ENCODE measurements at places on chromosomes 3 and 15.

DNA sequence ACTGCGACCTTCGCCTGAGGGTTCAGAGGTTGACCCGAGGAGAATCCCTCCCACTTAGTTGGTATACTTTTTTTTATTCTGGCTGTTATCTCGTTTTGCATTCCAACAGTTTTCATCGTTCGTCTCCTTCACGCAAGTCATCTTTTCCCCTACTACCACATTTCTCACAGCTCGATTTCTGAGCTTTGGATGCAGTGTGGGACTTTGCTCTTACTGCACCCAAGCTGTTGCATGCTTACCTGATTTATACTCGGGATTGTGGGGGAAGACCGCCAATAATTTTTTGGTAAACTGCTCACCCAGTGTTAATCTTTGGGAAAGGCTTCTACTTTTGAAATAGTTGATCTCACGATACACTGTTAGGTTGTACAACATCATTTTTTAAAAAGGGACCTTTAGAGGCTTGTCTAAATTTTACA lies 702 bp downstream of the TBC1D23 start:
- DNase-seq: no peak

- DNase-seq: no peak
Observed at GRCh38 chr3:52787672-52788625, 6.6 kb upstream of the ITIH3 start.

GRCh38 chr3:44065311-44066094 lies 176.2 kb upstream of the TOPAZ1 start:
- DNase-seq: peak; percentile 77

- no peak for DNase-seq
Observed at GRCh38 chr15:80041494-80042253, 17.8 kb upstream of the ZFAND6 start.

- DNase-seq: no peak
Observed at GRCh38 chr3:188034989-188035388, 119.0 kb upstream of the LPP start.

DNA sequence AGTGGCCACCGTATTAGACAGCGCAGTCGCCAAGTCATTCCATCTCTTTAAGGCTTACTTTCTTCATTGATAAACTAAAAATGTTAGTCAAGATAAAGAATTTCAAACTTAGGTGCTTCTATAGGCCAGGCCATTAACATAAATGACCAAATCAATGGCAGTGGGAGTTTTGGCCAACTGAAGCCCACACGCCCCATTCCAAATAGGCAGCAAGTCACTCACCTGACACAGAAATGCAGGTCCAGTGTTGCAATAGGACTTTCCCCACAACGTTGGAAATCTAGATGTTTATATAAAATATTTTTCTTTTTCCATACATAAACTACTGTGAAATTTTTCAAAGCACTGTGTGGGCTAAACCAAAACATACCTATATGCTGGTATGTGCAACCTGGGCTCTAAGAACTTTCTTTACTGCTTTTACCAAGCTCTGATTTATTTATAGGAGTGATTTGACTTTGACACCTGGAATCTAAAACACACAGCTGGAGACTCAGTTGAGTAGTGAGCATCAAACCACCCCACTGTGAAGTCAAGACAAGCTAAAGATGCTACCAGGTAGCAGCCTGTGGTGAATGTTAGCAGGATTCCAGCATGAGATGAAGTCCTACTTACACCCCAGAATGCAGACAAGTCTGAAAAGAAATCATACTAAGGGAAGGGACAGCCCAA lies 15.1 kb downstream of the GOLIM4 start:
- no peak for DNase-seq

- no peak for DNase-seq
Observed at GRCh38 chr3:145448436-145448835, 712.5 kb downstream of the PLOD2 start.

GRCh38 chr3:193837347-193837827 lies 244.4 kb downstream of the OPA1 start:
- DNase-seq: no peak

GRCh38 chr3:120348065-120348990 lies 826 bp downstream of the LRRC58 start:
- peak; percentile 57 for DNase-seq

GRCh38 chr3:87145553-87145952 lies 81.6 kb upstream of the CHMP2B start:
- no peak for DNase-seq

DNA sequence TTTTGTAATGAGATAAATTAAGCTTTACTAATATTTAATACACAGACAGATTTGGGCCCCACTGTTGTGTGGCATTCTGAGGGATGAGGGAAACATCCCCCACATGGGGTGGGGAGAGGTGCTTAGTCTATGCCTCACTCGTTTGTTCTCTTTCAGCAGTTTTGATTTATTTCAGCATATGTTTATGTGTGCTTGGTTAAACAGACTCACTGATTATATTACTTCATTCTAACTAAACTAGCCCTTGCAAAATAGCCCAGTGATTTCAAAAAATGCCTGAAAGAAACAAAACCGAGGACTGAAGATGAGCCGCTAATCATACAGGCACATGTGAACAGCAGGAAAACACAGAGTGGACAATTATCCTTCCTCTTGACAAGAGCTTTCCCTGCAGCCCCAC lies 27.2 kb downstream of the TNFAIP8L3 start:
- no peak for DNase-seq

GRCh38 chr3:4977001-4977852 lies 2.0 kb upstream of the BHLHE40 start:
- DNase-seq: peak; percentile 79

GRCh38 chr3:98727638-98728037 lies 35.5 kb upstream of the ST3GAL6 start:
- DNase-seq: no peak

- DNase-seq: no peak
Observed at GRCh38 chr3:67650084-67650483, 4.3 kb downstream of the SUCLG2 start.

GRCh38 chr3:171285287-171285686 lies 174.9 kb downstream of the TNIK start:
- no peak for DNase-seq

GRCh38 chr3:51075221-51075775 lies 309.8 kb upstream of the MANF start:
- DNase-seq: no peak

DNA sequence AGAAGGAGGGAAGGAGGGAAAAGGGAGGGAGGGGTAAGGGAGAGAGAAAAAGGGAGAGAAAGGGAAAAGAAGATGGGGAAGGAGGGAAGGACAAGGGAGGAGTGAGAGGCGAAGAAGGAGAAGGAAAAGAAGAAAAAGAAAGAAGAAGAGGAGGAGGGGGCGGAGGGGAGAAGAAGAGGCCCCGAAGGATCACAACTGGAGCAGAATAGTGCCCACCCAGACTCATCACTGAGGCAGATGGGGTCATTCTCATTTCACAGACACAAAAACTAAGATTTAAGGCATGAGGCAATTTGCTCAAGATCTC lies 2.7 kb upstream of the ALAS1 start:
- no peak for DNase-seq

- no peak for DNase-seq
Observed at GRCh38 chr15:67133738-67134066, 68.3 kb downstream of the SMAD3 start.

- no peak for DNase-seq
Observed at GRCh38 chr15:83612898-83613635, 40.9 kb upstream of the ADAMTSL3 start.

GRCh38 chr15:70202756-70203155 lies 105.0 kb upstream of the TLE3 start:
- DNase-seq: no peak

- no peak for DNase-seq
Observed at GRCh38 chr15:59792359-59792758, 103.2 kb upstream of the BNIP2 start.

DNA sequence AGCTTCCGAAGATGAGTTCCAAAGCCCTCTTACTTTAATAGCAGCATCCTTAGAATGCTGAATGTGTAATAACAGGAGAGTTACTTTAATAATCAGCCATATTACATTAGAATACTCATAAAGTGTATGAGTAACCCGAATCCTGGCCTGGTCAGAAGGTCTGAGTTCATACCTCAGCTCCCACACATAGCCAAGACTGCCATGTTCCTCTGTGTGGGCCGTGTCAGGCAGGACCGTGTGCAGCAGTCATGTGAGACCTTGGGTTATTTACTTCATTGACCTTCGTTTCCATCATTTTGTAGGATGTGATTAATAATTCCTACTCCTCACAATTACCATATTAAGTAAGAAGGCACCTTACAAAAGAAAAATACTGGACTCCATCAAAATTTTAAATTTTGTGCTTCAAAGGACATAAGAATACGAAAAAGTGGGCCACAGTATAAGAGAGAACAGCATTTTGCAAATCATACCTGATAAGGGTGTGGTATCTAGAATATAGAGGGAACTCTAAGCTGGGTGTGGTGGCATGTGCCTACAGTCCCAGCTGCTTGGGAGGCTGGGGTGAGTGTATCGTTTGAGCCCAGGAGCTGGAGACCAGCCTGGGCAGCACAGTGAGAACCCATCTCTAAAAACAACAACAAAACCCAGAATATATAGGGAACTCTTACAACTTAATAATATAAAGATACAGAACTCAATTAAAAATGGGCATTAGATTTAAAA lies 163.4 kb downstream of the ATG7 start:
- DNase-seq: peak; percentile 13

DNA sequence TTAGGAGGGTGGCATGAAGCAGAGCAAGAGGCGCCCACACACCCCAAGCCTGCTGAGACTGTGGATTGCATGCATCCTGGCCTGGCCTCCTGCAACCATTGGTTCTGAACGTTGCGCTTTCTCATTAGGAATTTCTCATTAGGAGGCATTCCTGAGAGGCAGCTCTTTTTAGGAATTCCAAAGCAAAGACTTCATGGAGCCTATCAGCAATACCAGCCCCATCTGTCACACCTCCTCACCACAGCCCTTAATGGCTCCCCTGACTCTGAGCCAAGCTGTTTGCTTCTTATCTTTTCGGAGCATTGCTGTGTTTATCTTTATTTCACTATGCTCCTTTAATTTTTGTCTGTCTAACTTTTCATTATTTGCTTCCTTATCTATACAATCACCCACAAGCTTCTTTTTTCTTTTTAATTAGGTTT lies 226.9 kb downstream of the CACNA2D3 start:
- no peak for DNase-seq

DNA sequence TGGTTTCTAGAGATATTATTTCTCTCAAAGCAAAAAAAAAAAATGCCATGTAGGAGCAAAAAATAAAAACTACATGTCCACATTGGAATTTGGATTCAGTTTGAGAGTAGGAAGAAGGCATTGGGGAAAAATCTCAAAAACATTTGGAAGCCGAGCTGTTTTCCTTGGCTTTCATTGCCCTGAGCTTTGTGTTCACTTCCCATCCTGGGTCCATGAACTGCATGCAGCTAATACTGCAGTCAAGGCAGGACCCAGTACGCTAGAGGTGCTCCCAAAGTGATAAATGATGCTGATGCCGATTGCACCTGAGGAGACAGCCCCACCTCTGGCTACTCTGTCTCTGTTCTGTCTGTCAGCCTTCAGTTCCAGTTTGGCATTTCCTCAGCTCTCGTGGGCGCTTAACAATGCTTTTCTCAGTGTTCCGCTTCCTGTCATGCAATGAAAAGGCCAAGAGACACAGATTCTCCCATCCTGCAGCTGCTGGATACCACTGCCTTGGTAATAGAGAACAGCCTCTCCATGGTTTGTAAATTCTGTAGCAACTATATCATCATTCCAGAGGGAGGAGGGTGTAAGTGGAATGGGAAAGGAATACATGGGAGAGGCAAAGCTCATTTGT lies 181.8 kb downstream of the RYR3 start:
- no peak for DNase-seq

DNA sequence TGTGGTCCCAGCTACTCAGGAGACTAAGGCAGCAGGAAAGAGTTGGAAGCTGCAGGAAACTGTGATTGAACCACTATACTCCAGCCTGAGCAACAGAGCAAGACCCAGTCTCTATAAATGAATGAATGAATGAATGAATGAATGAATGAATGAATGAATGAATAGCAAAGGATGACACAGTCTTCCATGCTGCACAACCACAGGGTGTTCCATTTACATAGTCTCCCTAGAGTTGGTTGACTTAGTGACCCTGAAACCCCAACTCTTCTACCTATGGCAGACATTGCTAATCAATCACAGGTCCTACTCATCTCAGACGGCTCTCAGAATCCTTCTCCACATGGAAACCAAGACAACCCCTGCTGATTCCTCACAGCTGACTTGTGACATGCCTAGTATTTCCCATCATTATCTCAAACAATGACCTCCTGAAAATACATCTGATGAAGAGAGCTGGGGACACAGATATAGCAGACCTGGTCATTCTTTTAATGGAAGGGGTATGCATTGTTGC lies 2.1 kb downstream of the IQCF5 start:
- DNase-seq: no peak

- DNase-seq: peak; percentile 18
Observed at GRCh38 chr3:107988460-107989175, 102.2 kb downstream of the CD47 start.

GRCh38 chr3:192847941-192848340 lies 69.7 kb downstream of the MB21D2 start:
- DNase-seq: no peak

DNA sequence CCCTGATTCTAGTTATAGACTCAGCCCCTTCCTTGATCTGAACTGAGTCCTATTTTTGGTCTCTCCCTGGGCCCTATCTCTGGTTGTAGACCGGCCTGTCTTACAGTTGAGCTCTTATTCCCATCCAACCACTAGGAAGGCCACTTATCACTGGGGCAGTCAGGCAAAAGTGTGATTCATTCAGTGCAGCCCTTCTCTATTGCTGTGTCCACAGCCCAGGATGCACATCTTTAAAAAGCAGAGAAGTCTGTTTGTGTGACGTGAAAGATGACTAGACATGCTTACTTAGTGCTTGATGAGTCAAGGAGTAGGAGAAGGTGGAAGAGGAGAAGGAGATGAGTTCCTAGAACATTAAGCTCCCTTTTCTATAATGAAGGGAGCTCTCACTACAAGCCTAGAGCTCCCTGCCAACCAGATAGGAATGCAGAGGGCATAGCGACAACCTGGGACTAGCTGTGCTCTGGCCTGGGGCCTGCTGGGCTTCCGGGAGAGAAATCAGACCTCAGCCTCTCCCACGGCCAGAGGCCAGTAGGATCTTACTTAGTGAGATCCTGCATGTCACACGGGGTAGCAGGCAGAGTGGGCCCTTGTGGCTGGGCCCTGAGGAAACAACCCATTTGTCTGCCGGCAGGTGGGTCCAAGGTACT lies 25.7 kb downstream of the INSYN1 start:
- peak; percentile 91 for DNase-seq

DNA sequence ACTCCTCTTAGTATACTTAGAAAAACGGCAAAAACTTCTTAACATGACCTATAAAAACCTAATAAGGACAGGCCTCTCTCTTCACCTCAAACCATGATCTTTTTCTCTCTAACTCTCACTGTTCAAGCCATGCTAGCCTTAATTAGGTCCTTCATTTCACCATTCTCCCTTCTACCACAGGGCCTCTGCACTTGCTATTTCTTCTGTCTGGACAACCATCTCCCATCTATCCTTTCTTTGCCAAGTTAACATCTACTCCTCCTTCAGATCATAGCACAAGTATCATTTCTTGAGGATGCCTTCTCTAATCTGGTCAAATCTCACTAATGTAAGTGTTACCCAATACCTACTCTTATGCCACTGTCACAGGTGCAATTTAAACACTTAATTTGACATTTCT lies 39.1 kb downstream of the TMCC1 start:
- no peak for DNase-seq

- peak; percentile 26 for DNase-seq
Observed at GRCh38 chr3:46866720-46867549, 3.7 kb upstream of the MYL3 start.

GRCh38 chr3:40170395-40170794 lies 139.1 kb upstream of the EIF1B start:
- DNase-seq: no peak

Data from kidney glomerular epithelial cell (primary cell).